ENCODE measurements at places on chromosomes 4 and X.

DNA sequence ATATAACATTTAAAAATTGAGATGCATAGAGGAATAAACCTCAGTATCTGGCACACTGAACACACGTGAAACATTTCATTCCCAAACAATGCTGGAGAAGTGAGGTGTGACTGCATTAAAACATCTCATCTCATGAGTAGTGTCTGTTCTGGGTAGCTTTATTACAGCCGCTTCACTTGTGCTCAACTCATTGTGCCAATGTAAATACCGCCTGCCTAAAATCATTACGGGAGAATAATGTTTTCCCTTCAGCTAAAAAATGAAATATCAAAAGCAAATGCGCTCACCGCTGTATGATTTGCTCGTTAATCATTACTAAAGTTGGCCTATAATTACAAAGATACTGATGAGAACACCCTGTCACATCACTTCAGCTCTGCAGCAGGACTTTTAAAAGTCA, 110.2 kb upstream of the PRPS2 start:
- DNase-seq = no peak

DNA sequence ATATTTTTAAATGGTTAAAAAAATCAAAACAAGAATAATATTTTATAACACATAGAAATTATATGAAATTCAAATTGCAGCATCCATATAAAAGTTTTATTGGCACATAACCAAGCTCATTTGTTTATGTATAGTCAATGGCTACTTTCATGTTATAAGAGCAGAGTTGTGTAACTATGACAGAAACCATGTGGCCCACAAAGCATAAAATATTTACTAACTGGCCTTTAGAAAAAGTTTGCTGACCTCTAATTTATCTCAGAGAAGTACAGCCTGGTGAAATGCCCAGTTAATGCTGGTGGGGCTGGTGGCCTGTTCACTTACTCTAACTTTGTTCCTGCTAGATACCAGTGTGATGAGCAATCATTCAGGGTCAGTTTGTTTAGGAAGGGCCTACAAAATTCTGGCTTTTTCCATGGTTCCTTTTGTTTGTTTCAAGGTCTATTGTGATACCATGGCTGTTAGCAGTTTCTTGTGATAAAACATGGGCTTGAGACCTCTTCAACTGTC, 104.6 kb downstream of the PPP1R2C start:
- DNase-seq = no peak

DNA sequence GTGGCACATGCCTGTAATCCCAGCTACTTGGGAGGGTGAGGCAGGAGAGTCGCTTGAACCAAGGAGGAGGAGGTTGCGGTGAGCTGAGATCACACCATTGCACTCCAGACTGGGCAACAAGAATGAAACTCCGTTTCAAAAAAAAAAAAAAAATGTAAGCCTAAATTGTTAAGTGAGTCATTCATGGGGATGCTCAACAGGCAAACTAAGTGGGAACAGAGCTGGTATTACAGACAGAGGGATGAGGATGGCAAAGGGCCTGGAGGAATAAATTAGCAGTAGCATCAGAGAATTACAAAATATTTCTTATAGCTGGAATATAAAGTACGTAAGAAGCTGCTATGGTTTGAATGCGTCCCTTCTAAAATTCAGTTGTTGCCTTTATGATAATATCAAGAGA, 43.4 kb upstream of the OGT start:
- no peak for DNase-seq

- no peak for DNase-seq
Measured at GRCh38 chr4:13956947-13957346, 329.4 kb upstream of the BOD1L1 start.

- no peak for DNase-seq
Measured at GRCh38 chr4:187814737-187815465, 180.7 kb upstream of the ZFP42 start.

DNA sequence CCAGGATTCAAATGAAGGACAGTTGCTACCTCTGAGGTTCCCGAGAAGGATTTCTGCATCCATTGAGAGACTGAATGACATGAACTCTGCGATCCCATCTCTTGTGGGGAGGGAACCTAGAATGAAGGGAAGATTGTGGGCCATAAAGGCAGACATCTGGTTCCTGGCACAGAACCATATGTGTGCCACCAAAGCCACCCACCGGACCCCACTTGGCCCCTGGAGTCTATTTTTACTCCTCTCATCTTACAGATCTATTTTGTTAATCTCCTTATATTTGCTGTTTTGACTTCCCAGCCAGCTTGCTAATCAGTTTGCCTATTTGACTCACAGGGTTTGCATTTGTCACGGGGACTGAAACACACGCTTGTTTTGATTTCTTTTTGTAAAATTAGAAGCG, 7.3 kb downstream of the SOD3 start:
- DNase-seq = no peak
